Erythroblast (primary cell): ENCODE measurements at places on chromosomes 12 and 14.

- no peak for DNase-seq
Measured at GRCh38 chr12:106107566-106107965, 31.2 kb downstream of the NUAK1 start.

GRCh38 chr14:101713621-101714349 lies 47.7 kb upstream of the PPP2R5C start:
- no peak for DNase-seq

- no peak for DNase-seq
Measured at GRCh38 chr12:77837876-77838291, 7.2 kb downstream of the NAV3 start.

DNA sequence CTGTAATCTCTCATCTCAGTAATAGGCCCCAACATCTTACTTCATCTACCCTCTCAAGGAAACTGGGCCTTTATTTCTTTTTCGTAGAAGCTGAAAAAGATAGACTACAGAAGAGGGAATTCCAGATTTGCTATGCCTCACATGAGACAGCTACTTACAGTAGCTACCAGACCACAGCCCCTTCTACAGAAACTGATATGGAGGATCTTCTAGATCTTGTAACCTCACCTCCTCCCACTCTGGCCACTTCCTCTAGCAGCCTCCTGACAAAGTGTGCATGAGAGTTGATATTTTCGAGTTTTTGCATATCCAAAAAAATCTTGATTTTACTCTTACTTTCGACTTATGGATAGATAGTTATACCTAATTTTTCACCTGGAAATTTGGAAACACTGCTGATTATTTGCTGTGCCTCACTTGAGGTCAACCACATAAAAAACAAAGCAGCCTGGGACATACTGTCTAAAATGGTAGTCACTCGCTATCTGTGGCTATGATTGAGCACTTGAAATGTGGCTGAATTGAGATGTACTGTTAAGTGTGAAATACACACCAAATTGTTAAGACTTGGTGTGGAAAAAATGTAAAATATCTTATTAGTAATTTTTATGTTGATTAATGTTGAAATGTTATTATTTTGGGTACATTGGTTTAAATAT lies 86.3 kb upstream of the NID2 start:
- no peak for DNase-seq

DNA sequence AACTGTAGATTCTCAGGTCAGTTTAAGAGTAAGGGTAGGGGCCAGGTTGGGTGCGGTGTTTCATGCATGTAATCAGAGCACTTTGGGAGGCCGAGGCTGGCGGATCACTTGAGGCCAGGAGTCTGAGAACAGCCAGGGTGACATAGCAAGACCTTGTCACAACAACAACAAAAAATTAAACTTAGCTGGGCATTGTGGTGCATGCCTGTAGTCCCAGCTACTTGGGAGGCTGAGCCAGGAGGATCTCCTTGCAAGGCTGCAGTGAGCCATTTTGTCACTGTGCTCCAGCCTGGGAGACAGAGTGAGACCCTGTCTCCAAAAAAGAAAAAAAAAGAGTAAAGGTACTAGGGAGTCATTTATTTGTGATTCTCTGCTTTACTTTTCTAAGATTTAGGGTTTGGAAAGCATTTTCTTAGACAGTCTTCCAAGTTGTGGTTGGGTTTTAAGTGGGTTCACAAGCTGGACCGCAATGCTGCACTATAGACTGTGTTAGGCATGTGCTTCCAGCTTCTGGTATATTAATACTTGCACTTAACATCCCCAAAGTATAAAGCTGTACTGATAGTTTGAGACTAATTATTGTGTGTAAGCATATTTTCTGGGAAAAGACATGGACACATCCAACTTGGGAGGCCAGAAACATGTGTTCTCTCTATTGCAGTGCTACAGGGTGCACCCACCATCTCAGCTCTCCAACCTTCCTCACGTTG lies 49.1 kb upstream of the HECTD1 start:
- no peak for DNase-seq

DNA sequence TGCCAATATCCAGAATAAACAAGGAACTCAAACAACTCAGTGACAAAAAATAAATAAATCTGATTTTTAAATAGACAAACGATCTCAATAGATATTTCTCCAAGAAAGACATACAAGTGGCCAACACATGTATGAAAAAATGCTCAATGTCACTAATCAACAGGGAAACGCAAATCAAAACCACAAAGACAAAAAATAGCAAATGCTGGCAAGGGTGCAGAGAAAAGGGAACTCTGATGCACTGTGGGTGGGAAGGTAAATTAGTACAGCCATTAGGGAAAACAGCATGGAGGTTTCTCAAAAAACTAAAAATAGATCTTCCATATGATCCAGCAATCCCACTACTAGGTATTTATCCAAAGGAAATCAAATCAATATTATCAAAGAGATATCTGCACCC lies 3.5 kb upstream of the EIF5 start:
- DNase-seq: no peak

DNA sequence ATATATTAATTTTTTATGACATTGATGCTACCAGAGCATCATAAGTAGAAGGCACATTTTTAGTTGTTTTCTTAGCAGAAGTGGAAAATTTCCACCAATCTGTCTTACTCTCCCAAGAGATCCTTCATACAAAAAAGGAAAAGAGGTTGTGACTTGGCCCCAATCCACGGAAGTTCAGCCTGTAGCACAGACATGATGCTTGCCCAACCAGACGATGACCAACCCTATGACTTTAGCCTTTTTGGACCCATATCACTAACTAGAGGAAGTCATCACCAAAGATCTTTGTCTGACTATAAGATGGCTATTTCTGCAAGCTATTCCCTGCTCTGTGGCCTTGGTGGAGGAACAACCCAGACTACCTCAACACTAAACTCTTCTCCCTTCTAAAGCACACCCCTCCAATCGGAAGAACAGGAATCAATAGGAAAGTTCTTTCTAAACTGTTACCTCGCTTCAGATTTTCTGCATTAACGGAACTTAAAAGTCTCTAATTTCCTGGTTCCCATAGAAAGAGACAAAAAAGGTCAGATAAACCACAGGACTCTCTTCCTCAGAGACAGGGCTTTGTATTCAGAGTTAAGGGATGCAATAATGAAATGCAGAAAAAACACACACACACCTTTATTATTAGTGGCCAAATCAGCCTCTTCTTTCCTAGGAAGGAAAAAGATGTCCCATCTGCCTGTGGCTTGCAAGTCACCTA lies 4.1 kb upstream of the RHOJ start:
- no peak for DNase-seq

DNA sequence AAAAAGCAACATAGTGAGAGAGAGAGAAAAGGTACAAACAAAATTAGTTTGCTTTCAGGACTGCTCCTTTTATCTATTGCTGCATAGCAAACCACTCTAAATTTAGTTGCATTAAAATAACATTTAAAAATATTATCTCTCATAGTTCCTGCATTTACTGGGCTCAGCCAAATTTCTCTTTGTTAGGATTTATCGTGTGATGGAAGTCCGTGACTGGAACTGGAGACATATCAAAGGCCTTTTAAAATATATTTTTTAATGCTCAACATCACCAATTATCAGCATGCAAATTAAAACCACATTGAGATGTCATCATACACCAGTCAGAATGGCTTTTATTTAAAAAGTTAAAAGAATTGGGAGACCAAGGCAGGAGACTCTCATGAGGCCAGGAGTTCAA lies 107.6 kb upstream of the SYT1 start:
- DNase-seq: no peak

DNA sequence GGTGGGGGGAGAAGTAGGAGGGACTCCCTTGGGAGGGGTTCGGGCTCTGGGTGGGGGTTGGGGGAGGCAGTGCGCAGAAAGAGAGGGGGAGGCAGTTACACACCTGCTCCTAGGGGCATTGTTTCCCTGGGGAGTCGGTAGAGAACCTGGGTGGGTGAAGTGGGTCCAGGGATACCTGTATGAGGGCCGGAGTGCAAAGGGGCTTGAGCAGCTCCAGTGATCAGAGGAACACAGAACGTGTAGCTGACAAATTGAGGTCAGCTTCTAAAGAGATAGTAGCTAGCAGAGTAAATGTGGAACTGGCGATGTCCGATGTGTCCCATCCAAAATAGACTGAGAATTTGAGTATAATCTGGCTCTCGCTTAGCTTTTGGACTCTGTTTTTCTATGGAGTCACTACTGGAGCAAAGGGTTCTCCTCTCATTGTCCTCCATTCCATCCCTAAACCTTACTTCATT lies 502 bp downstream of the SMARCD1 start:
- no peak for DNase-seq

GRCh38 chr12:87382959-87383566 lies 646.1 kb downstream of the C12orf50 start:
- DNase-seq: no peak

GRCh38 chr14:63853831-63854293 lies 1.1 kb downstream of the SYNE2 start:
- no peak for DNase-seq

- DNase-seq: no peak
Measured at GRCh38 chr12:48779869-48780268, 9.0 kb downstream of the ADCY6 start.

GRCh38 chr12:47122602-47123001 lies 42.8 kb upstream of the AMIGO2 start:
- no peak for DNase-seq

DNA sequence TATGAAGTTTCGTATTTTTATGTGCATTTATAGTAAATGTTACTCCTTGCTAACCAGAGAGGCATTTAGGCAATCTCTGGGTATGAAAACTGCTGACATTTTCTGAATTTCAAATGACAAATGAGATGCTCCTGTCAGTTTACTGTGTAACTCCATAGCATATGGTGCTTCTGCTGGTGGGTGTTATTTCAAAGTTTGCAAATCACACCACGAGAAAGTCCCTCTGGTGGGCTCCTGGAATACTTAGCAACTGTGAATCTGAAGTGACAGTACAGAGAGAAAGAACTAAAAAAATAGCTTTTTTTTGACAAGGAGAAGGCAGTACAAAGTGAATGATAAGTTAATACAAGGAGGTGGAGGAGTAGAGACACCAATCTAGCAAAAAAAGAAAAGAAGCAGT lies 161.5 kb downstream of the DERA start:
- DNase-seq: no peak

DNA sequence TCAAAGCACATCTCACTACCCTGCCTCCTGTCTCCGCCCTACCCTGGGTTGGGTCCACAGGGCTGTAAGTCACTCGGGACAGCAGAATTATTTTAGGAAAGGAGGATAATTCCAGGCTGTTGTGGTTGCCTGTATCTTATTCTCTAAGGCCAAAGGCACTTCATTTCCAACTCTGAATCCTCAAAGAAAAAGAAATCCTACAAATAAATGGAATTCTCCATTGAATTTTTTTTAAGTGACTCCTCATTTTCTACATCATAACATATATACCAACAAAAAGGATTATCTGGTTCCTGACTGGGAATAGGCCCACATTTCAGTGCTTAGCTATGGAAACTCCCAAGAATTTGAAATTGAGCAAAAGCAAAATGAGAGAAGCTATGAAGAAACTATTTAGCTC lies 186.4 kb downstream of the ITPR2 start:
- no peak for DNase-seq

GRCh38 chr12:40034156-40034555 lies 71.7 kb downstream of the SLC2A13 start:
- no peak for DNase-seq

- no peak for DNase-seq
Measured at GRCh38 chr12:94839347-94839746, 164.2 kb downstream of the NDUFA12 start.

DNA sequence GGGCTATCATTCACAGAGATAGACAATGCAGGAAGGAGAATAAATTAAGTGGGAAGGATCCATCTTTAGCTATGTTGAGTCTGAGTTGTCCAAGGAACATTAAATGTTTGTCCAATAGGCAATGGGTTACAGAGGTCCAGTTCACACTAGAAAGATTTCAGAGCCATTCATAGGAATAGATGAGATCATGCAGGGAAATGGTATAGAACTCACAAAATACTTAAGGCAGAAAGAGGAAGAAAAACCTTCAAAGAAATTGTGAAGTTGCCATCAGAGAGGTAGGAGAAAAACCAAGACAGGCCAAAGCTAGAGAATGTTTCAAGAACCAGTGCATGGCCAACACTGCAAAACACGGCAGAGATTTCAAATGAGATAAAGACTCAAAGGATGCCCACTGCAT lies 94.1 kb downstream of the PHLDA1 start:
- peak; percentile 25 for DNase-seq

- peak; percentile 56 for DNase-seq
Measured at GRCh38 chr12:132523576-132524331, 33.8 kb downstream of the FBRSL1 start.

DNA sequence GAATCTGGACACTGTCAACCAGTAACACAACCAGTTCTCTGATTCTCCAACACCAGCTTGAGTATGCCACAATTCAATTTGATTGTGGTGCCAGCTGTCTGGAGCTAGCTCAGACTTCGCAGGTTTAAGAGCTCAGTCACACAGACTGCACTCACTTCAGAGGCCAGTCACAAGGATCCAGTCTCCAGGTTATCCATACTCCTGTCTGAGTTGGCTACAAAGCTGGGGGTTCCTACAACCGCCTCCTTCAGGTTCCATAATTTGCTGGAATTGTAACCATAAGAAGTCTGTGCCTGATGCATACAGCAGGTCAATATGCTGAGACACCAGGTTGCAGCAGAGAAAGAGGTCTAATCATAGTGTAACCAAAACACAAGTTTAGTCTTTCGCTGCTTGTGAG lies 70.5 kb upstream of the CPSF6 start:
- DNase-seq: no peak

- DNase-seq: no peak
Measured at GRCh38 chr14:53620890-53621289, 335.7 kb downstream of the BMP4 start.
